Activated CD4-positive, alpha-beta T cell treated with anti-CD3 and anti-CD28 coated beads, Interleukin-2, amount 50 U/mL, for 1 hour (primary cell): ENCODE measurements at places on chromosomes 2 and 18.

DNA sequence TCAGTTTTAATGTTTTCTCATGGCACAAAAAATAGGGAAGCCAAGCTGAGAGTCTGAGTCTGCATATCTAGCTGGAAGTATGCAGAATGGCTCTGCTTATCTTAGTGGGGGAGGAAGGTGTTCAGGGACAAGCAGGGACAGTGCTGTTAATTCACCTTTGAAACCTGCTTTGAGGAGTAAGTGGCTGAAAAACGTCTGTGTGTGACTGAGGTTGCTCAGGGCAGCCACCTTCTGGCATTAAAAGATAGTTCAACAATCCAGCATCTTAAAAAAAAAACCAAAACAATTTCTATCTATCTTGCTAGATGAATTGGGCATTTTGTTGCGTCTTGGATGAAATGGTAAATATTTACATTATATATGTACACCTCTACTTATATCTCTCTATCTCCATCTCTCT lies 2.0 kb upstream of the TRPM8 start:
- no peak for DNase-seq

DNA sequence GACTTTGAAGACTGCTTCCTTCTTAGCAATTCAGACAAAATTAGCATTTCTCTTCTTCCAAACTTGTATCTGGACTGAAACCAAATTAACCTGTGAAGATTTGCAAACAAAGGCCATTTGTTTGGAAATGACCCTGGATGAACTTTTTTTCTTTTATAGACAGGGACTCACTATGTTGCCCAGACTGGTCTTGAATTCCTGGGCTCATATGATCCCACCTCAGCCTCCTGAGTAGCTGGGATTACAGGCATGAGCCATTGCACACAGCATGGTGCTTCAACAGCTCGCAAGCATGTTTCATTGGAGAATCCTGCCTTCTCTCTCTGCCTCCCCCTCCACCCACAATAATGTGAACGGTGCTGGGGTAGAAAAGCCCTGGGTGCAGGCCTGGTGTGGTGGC lies 170.2 kb downstream of the ARL4C start:
- no peak for DNase-seq

GRCh38 chr2:196511258-196512168 lies 128.0 kb upstream of the CCDC150 start:
- DNase-seq: no peak

GRCh38 chr2:112607680-112608438 lies 23.4 kb downstream of the CHCHD5 start:
- no peak for DNase-seq

GRCh38 chr2:113054066-113054465 lies 1.4 kb upstream of the IL36B start:
- DNase-seq: no peak

DNA sequence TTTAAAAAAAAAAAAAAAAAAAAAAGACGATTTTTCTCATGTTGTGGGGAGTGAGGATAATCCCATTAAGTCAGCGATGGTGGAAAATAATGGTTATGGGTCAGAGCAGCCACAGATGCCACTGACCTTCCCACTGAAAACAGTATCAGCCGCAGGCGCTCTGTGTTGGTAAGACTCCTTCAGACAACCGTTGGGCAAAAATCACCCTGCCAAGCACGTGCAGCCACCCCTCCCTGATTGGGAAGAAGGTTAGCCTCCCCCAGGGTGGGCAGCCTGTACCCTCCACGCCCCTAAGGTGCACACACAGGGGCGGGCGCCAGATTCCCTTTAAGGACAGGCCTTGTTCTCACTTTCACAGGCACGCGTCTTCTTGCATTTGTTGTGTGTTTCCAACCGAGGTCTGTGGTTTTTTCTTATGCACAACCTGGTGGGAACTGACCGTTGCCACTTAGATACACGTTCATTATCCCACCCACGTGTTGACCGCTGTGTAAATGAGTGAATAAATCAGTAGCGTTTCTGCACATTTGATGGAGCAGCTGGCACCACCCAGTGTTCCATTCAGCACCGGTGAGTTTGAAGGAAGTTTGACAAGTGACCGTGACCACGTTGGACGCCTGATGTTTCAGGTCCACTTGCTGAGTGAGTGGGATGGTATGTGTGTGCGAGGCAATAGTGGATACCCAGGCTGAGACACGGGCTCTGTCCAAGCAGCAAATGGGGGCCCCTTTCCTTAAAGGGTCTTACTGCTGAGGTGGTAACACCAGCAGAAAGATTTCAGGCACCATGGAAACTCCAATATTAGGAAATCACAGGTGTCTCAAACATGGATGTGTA lies 197.8 kb downstream of the GBX2 start:
- no peak for DNase-seq

DNA sequence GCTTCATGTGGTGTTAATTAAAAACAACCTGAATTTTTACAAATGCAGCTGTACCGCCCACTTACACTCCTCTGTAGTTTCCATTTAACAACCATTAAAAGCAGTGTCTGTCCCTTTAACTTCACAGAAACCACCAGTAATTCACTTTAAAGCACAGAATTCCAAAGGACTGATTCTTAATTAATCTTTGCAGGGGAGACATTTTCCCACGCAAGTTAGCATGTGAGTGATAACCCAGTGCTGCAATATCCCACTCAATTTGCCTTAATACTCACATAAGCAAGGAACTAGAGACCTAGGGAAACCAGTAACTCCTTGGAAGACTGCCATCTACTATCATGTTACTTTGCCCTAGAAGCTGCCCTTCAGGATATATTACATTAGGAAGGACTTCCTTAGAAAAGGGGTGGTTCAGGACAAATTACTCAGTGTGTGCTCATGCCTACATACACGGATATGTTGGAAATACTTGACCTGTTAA lies 102.3 kb downstream of the OSR1 start:
- DNase-seq: no peak

DNA sequence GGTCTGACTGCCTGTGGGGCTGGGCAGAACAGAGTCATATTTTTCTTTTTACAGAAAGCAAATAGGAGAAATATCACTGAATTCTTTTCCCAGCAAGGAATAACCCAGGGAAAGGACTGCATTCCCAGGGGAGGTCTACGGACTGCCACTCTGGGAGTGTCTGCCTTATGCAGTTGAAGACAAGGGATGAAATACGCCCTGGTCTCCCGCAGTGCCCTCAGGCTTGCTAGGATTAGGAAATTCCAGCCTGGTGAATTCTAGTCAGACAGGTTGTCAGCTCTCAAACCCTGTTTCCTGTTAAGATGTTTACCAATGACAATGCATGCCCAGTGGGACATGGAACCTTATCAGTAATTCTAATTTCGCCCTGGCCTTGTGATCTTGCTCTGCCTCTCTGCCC lies 30.3 kb upstream of the PDK1 start:
- DNase-seq: no peak

- DNase-seq: no peak
Measured at GRCh38 chr2:144324446-144325045, 195.4 kb downstream of the ZEB2 start.

- DNase-seq: no peak
Measured at GRCh38 chr2:150174056-150174805, 313.2 kb downstream of the RND3 start.

GRCh38 chr2:146457221-146457620 lies 1387.6 kb upstream of the ACVR2A start:
- no peak for DNase-seq

GRCh38 chr18:61755555-61755954 lies 137.3 kb downstream of the RNF152 start:
- no peak for DNase-seq

- DNase-seq: no peak
Measured at GRCh38 chr2:213213186-213213585, 61.8 kb upstream of the IKZF2 start.

DNA sequence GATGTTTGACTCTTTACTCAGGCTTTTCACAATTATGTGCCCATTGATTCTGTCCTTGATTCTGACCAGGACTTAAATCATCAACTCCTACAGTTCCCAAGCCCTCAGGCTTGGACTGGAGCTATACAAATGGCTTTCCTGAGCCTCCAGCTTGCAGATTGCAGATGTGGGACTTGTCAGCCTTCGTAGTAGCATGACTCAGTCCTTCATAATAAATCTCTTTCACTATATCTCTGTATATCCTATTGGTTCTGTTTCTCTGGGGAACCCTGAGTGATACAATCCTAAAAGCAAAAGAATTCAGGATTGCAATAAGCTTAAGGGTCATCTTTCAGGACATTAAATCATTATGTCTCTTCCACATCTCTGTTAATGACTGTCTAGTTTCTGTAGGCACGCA lies 356.6 kb downstream of the RIT2 start:
- DNase-seq: no peak

GRCh38 chr18:5064841-5065370 lies 132.2 kb downstream of the AKAIN1 start:
- DNase-seq: no peak

- no peak for DNase-seq
Measured at GRCh38 chr2:68745006-68745405, 10.4 kb downstream of the ARHGAP25 start.

DNA sequence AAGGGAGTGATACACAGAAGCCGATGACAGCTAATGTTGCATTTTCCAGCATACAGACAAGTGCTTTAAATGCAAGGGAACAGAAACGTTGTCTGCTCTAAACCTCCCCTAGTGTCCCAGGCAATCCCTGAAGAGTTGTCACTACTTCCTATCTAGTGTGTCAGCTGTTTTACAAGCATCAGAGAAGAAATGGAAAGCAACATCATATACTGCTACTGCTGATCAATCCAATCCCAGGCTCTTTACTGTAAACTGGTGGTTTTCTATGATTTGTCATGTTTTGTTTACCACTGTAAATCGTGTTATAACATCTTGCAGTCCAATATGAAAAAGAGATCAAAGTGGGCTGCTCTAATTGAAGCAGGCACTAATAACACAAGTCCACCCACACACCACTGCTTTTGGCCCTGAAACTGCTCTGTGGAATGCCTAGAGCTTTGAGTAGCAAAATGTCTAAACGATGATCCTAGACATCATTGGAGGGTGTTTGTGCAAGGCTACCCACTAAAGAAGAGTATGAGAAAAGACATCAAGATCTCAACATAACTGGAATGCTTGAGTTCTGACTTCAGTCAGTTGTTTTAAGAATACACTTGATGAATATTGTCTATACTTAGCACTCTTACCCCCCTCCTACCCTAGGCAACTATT lies 18.1 kb upstream of the ROCK1 start:
- no peak for DNase-seq

GRCh38 chr2:86453836-86454235 lies 12.7 kb downstream of the KDM3A start:
- no peak for DNase-seq

DNA sequence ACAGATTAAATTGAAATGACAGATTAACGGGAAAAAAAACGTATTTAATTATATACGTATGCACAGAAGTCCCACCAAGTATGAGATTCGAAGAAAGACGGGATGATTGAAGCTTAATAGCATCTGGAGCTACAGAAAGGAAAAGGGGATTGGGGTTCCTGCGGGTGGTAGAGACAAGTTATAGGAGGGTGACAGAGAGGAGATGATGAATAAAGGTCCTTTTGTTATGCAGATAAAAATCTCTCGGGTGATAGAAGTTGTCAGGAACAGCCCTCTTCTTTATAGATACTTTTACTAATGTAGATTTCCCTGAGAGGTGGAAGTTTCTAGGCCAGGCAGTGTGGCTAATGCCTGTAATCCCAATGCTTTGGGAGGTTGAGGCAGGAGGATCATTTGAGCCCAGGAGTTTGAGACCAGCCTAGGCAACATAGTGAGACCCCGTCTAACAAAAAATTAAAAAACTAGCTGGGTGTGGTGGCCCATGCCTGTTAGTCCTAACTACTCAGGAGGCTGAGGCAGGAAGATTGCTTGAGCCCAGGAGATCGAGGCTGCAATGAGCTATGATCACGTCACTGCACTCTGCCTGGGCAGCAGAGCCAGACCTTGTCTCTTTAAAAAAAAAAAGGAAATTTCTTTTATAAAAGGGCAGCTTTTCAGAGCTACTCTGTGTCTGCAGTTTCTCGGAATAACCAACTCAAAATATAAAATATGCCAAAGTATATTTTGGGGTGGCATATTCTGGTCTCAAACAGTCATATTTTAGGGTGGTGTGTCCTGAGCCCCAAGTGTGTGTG lies 113.0 kb downstream of the STPG4 start:
- no peak for DNase-seq

DNA sequence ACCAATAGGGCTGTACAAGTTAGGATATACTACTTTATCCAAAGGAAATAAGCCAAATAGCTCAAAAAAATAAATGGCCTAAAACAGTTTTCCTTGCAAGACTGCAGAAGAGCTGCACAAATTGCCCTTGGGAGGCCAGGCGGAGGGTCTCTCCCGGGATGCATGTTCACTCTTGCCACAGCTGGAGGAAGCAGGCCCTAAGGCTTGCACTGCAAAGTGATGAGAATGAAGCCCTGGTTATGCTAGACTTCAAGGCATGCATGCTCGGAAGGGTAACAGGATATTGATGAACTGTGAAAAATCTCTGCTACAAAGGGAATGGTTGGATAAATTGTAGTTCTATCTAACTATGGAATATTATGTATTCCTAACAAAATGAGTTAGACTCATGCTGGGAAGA lies 27.5 kb upstream of the LDLRAD4 start:
- DNase-seq: no peak

DNA sequence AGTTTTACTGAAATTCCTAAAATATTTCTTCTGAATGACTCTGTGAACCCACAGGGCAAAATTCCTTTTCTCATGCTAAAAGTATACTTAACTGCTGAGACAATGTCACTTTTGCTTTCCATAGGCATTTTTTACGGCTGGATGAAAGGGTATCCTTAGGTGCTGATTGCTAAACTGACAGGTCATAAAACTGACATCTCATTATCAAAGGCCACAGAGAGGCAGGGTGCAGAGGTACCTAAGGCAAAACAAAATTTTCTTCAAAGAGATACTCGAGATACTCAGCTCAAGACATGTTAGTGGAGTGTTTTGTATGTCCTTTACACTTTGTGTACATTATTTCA lies 62.0 kb upstream of the WDR75 start:
- no peak for DNase-seq

DNA sequence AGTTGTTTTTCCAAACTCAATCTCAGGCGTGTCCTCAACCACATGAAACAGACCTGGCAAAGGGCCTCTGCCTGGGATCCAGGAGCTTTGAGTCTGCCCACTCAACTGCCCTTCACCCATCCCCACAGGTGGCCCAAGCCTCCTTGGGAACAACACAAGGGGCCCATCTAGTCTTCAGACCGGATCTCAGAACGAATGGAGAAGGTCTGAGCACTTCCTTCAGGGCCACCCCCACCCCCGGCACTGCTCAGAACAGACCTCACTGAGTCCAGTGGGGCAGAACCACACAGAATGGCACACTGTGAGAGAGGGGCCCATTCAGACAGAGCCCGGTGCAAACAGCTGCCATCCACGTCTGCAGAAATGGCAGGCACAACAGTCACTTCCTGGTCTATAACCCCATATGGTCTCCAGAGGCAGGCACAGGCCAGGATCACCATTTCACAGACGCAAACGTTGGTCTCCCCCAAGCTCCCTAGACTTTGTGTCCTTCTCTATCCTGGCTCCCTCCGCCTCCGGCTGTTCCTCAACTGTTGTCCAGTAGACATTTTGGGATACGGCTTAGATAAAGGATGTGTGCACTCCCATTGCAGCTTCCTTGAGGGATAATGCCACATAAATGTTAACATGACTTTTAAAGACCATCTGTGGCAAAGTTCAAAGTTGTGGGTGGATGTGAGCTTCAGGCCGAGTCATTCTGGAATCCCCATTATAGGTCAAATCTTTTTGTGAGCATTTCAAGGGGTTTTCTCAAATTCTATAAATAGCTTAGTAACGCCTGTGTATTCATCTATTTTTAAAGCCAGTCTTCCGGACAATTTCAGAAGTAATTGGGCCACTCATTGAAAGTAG lies 149.7 kb downstream of the SMAD7 start:
- DNase-seq: no peak

- no peak for DNase-seq
Measured at GRCh38 chr2:69466728-69467127, 29.5 kb upstream of the NFU1 start.
